NCI-H2171 (cell line): ENCODE measurements at places on chromosomes 4 and X.

GRCh38 chrX:47285836-47286320 is 53.1 kb downstream of the USP11 start:
- DNase-seq: no peak

DNA sequence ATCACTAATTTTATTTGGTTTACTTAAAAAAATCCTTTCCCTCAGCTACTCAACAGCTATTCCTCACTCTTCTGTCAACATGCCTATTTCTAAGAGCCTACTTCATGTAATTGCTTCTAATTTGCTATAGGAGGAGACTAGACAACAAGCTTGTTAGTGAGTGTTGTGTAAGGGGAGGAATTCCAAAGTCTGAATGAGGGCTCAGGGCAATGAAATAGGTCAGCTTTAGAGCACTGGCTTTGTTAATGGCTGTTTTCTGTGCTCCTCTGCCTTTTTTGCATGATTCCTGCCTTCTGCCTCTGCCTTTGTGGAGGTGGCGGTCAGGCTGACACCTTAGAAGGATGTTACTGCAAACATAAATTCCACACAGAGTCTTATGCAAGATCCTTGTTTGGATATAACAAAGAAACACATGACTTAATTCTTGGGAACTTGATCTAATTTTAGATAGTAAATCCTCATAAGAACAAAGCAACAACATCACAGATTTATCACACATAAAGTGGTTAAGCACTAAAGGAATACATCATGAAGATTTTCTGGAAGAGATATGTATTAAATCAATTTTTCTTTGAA is 15.0 kb upstream of the PAGE1 start:
- DNase-seq: no peak

DNA sequence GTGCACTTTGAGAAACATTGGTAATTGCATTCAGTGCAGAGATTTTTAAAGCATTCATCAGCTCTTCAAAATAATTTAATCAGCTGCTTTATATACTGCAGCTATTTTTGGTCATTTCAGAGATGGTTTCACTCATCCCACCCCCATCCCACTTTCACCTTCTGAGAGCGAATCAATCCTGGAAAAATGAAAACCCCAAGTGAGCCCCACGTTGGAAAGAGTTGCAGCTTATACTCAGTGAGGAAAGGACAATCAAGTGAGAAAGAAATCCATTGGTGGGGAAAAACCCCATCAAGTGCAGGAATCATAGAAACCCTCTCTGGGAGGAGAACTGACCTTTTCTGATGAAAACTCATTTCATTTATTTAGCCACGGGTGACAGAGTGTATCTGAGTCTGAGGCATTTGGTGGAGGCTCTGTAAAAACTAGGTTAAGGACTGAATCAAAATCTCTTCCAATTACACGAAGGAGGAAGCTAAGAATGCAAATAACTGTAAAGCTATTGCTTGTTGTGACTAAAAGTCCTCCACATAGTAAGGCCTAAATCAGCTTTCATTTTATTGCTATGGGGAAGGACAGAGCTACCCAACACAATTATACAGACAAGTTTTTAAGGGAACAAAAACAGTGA is 240.4 kb upstream of the PGRMC2 start:
- DNase-seq: no peak

DNA sequence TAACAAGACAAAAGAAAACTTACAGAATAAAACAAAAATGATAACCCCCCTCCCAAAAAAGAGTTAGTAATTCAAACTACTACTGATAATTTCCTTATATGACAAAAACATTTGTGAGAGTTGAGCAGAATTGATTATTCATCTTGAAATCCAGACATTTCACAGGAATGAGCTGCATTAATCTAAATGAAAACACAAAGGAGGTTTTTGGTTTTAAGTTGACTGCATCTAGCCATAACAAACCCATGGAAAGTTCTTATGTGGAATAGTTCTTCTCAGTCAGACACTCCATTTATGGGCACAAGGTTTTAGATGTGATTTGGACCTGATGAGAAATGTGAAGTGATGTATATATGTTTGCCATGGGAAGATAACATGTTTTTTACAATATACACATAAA is 95.4 kb downstream of the VCX2 start:
- no peak for DNase-seq

DNA sequence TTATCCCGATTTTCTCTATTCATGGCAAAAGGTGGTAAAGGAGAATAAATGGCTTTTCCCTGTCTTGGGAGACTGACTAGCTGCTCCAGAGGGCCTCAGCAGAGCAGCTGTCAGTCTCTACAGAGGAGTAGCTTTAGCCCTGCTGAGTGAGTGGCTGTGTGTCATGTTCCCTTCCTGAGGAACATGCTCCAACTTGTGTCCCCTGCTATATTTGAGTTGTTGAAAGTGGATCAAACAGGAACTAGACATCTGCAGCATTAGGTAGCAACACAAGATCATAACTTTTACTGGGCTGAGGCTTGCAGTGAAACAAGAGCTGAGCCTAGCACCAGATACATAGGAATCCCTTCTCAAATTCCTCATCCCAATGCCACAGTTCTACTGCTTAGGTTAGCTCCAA is 26.7 kb upstream of the PLAC1 start:
- DNase-seq: peak; percentile 66

DNA sequence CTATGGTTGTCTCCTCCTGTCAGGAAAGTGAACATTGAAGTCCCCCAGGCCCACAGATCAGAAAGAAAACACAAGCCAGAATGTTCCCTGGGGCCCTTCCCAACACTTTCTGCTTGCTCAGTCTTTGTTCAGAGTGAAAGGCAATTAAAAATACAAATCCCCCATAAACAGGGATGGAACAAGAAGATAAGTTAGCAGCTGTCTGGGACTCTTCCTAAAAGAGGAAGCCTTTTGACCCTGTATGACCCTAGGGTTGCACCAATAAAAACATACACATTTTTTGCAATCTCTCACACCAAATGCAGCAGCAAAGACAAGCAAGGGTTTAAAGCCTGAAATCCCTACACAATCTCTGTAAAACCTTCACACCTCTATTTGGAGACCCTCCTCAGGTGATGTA is 22.6 kb downstream of the IRF2 start:
- DNase-seq: no peak

DNA sequence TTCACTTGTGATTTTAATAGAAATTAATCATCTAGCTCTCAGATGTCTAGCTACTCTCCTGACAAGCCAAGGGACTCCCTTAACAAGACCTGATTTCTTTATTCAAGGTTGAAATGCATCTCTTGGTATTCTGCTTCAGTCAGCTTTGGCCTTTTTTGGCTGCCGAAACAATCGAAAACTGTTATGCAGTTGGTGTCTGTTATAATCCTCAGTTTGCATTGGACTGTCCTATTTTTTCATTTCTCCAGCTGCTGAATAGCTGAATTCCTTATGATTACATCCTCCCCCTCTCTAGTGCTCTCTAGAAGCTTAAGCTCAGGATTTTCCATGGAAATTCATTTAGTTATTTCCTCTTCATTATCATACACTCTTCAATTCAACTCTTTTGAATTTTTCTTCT is 177.2 kb downstream of the TRIML1 start:
- no peak for DNase-seq

- DNase-seq: no peak
Observed at GRCh38 chrX:69705818-69706217, 89.9 kb downstream of the EDA start.

GRCh38 chr4:11049001-11049400 is 364.4 kb upstream of the CLNK start:
- DNase-seq: peak; percentile 46

DNA sequence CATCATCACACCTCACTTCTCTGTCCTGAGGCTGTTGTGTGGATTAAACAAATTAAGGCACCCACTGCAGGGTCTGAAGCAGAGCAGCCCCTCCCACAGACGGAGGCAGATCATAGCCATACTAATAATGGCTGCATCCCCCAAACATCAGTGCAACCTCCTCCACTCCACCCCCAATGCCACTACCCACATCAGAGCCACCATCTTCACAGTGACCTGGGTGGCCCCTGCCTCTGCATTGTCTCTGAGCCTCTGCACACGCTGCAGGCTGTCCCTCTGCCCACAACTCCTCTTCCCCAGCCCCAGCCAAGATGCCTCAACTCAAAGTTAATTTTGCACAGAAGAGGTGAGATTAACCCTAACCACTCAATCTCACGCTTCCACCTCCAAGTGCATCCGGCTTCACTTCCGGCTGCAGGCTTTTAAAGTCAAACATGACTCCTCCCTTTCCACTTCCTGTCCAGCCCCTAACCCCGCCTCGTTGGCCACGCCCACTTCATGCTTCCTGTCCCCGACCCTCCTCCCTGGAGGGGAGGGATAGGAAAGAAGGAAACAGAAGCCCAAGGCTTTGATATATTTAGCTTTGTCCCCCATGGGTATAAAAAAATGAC is 22.7 kb downstream of the JAKMIP1 start:
- DNase-seq: no peak

GRCh38 chr4:26073886-26074560 is 160.0 kb downstream of the SMIM20 start:
- no peak for DNase-seq

DNA sequence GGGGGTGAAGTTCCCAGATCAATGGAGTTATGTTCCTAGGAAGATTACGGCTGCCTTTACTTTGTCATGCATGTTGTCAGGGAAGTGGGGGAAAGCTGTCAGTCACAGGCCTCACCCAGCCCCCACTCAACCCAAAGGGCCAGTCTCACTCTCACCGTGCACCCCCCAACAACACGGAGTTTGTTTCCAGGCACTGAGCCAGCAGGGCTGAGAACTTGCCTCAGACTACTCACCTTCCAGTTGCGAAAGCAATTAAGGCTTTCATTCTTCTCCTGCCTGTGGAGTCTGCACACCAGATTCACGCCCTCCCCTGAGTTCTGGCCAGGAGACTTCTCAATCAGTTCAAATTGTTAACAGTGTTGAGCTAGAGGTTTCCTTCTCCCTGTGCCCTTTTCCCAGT is 114.3 kb downstream of the SH3BGRL start:
- no peak for DNase-seq

GRCh38 chrX:154013614-154014360 is 5.9 kb downstream of the IRAK1 start:
- no peak for DNase-seq

DNA sequence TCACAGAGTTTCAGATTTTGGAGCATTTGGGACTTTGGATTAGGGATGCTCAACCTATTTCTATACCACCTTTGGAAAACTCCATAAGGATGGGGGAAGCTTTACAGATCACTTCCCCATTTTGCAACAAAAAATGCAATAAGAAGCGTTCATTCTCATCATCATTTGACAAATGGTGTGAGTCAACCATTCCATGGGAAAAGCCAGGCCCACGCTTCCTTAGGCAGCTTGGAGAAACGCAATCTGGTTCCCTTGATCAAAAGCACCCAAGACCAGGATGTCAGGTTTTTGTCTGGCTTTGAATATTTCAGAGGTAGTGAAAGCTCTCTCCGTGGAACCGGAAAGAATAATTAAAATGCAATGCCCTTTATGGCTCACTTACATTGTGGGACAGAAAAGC is 79.3 kb upstream of the C4orf50 start:
- DNase-seq: no peak

- no peak for DNase-seq
Observed at GRCh38 chr4:183430317-183430993, 14.0 kb upstream of the CDKN2AIP start.

GRCh38 chr4:164935363-164935762 is 42.1 kb downstream of the TRIM61 start:
- DNase-seq: no peak

DNA sequence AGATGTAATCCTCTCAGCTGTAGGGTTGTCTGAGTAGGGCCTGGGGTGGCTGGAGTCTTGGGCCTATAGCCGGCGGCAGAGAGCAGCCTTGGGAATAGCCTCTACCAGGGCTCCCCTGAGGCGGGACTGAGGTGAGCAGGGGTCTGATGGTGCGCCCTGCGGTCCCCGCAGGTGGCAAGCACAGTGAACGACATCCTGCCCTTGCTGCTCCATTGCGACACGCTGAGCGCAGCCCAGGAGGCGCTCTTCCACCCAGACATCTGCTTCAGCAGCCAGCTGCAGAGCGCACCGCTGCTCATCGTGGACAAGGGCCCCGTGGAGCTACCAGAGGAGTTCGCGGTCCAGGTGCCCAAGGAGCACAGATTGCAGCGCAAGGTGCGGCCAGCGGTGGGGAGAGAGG is 317.0 kb downstream of the ADGRL3 start:
- DNase-seq: no peak

GRCh38 chr4:150006197-150006596 is 72.0 kb upstream of the DCLK2 start:
- no peak for DNase-seq

GRCh38 chr4:110742143-110742542 is 119.3 kb upstream of the PITX2 start:
- DNase-seq: no peak

GRCh38 chr4:140705625-140706275 is 50.4 kb downstream of the TBC1D9 start:
- no peak for DNase-seq

- no peak for DNase-seq
Observed at GRCh38 chrX:16658284-16658683, 8.3 kb downstream of the S100G start.

DNA sequence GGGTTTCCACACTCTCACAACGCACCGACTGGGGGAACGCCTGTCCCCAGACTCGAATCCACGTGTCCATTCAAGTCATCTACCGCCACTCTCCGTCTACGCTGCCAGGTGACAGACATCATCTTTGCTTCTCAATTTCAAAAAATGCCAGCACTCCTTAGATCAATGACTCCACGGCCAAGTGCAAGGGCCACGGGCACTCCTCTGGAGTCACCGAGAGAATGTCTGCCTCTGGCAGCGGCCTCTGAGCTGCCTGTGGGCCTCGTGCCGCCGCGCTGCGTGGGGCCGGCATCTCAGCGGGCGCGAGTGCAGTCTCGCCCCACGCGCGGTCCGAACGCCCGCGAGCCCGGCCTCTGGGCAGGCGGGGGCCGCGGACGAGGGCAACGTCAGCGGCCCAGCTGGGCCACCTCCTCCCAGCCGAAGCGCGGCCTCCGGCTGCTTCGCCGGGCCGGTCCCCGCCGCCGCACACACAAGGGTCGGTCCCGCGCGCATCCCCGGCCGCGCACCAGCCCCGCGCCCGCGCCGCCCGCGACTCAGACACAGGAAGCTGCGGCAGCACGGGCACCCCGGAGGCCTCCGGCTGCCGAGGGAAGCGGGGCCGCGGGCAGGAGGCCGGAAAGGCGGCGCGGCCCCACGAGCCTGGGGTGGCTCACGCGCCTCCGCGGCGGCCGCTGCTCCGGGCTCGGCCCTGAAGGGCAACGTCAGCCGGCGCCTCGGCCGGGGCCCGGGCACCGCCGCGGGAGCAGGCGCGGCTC is 450 bp downstream of the ACSL1 start:
- DNase-seq: peak; percentile 28

- DNase-seq: no peak
Observed at GRCh38 chr4:34158878-34159277, 2085.4 kb downstream of the ARAP2 start.

- no peak for DNase-seq
Observed at GRCh38 chrX:129686422-129686948, 31.7 kb upstream of the APLN start.

DNA sequence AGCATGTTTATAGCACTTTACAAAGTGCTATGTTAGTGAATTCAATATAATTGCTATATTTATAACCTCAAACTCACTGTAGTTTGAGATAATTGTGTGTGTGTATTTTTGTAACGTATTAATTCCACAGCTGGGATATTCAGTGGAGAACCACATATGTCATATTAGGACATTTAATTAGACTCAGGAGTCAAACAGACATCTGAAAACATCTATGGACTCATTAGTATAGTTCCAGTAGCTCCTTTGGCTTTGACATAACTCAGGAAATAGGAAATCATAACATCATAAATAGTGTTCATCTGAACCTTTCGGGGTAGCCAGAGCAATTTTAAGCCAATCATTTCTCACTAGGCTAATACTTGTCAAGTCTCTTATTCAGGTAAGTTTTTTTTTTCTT is 38.8 kb downstream of the NAA11 start:
- no peak for DNase-seq

GRCh38 chr4:106245176-106245575 is 70.8 kb downstream of the TBCK start:
- no peak for DNase-seq
